ENCODE measurements at places on chromosomes 7 and 10.

GRCh38 chr7:26337232-26337865, 45.7 kb downstream of the SNX10 start:
- DNase-seq: no peak

GRCh38 chr10:283916-284356, 148.7 kb downstream of the ZMYND11 start:
- no peak for DNase-seq

- no peak for DNase-seq
Observed at GRCh38 chr10:123425680-123426079, 240.5 kb upstream of the GPR26 start.

GRCh38 chr7:51033727-51034520, 251.2 kb upstream of the GRB10 start:
- DNase-seq: no peak

DNA sequence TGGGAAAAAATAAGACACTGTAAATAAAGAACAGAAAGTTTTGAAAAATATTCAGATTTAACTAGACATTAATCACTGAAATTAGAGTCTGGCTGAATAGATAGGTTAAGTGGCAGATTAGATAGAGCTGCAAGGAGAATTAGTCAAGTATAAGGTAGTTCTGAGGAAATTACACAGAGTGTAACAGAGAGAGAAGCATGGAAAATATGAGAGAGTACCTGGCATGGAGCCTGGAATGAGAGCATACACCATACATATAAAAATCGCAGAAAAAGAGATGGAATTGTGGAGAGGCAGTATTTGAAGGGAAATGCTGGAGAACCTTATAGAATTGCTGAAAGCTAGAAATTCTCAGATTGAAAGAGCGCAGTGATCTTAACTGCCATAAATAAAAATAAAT, 46.9 kb downstream of the ZNRF2 start:
- DNase-seq: no peak

- no peak for DNase-seq
Observed at GRCh38 chr7:14201353-14201752, 211.9 kb upstream of the ETV1 start.

DNA sequence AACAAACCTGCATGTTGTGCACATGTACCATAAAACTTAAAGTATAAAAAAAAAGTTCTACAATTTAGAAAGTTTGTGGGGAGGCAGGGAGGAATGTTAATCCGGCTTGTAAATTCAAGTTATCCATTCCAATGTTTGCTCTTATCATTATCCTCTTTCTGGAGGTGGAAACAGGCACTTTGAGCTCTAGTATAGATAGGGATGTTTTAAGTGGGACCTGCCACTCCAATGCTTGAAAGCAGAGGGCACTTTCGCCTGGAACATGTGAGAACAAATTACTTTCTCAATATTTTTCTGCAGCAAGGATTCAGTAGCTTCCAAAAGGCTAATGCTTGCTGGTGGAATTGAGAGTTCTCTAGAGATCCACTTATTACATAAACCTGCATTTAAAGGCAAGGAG, 45.6 kb downstream of the FEZF1 start:
- no peak for DNase-seq

- DNase-seq: no peak
Observed at GRCh38 chr7:47783456-47784223, 164.6 kb downstream of the PKD1L1 start.

DNA sequence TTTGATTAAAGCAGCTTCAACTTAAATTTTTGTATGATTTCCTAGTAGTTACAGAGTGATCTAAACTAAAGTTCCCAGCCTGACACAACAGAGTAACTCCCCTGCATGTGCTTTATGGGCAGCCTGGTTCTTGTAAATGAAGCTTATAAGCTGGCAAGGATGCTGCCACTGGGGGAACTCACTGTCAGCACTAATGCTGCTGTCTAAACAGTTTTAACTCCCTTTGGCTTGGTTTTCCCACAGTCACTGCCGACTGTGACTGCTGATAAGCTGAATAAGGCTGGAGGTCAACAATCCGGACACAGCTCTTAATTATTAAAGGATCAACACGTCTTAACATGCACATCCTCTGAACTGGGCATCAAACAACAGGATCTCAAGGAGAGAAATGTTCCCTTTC, 130.1 kb downstream of the OTUD1 start:
- DNase-seq: no peak

DNA sequence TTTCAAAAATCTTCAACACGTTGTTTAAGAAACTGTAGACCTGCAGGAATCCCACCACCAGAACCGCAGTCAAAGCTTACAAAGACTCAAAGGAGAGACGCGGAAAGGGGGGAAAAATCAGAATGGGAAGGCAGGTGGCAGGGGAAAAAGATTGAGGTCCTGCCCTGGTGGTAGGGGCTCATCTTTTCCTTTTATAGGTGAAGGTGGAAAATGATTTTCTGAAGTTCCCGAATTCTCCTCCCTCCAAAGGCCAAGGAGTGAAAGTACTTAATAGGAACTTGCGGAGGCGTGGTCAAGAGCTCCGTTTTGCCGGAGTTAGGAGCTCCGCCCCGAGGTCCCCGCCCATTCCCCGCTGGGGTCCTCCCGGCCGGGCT, 724 bp downstream of the BBIP1 start:
- peak; percentile 92 for DNase-seq

GRCh38 chr7:48962821-48963505, 38.6 kb downstream of the CDC14C start:
- no peak for DNase-seq

DNA sequence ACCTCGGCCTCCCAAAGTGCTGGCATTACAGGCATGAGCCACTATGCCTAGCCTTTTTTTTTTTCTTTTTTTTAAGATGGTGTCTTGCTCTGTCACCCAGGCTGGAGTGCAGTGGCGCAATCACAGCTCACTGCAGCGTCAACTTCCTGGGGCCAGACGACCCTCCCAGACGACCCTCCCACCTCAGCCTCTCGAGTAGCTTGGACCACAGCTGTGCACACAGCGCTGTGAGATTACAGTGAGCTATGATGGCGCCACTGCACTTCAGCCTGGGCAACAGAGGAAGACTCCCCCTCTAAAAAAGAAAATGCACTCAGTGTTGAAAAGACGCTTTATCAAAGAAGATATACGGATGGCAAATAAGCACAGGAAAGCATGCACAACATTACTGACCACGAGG, 16.5 kb upstream of the WIPI2 start:
- no peak for DNase-seq

GRCh38 chr10:5041471-5042023, 37.9 kb upstream of the AKR1C2 start:
- no peak for DNase-seq

DNA sequence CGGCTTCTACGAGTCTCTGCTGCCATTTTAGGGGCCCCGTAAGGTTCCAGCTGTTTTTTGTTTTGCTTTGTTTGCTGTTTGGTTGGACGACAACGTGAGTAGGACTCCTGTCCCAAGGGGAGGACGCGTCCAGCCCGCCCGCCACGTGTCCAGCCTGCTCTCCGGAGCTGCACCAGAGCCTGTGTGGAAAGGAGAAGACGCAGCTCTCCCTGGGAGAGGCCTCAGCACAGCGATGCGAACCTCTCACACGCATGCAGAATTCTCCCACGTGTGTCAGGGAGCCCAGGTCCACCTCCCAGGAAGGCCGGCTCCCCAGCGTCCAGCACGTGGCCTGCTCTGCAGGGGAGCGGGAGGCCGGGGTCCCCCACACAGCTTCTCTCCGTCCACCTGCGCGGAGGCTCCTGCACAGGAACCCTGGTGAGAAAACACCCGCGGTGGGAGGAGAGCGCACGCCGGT, 36.4 kb upstream of the DNAJB6 start:
- no peak for DNase-seq

GRCh38 chr10:71838264-71839211, 12.5 kb downstream of the PSAP start:
- no peak for DNase-seq

- peak; percentile 60 for DNase-seq
Observed at GRCh38 chr7:99379043-99379577, 4.6 kb downstream of the ARPC1B start.
